ENCODE measurements at places on chromosomes 2 and 18. TPM values are rescaled to one million over a fixed set of nuclear protein-coding genes. Genes with fewer than 3 reads are reported as not detected.

GRCh38 chr2:128538396-128538795 is 219.7 kb upstream of the HS6ST1 start:
- DNase-seq = no peak

DNA sequence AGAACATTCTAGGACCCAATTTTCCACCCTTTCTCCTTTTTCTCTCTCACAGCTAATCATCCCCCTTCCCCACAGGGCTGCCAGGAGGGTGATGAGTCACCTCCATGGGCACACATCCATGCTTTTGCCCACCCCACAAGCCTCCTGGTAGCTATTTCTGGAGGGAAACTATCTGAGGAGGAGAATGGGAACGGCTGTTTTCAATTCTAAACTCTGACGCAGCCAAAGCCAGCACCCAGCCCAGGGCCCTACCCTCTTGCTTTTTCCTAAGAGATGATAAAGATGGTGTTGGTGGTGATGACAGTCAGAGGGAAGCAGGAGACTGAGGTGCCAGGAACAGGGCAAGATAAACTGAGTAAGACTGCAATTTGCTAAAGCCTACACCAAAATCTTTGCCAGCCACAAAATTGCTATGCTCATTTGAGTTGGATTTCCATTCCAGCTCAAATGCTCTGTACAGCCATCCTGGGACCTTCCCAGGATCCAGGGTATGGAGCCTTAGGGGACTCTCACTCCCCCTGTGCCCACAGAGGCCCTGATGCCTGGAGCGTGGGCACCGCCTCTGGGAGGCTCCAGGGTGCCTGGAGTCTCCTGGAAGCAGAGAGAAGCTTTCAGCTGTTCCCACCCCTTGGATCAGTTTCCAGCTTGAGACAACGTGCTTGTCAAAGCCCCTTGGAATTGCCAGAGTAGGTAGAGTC is 62.0 kb upstream of the FZD7 start:
- DNase-seq = no peak

DNA sequence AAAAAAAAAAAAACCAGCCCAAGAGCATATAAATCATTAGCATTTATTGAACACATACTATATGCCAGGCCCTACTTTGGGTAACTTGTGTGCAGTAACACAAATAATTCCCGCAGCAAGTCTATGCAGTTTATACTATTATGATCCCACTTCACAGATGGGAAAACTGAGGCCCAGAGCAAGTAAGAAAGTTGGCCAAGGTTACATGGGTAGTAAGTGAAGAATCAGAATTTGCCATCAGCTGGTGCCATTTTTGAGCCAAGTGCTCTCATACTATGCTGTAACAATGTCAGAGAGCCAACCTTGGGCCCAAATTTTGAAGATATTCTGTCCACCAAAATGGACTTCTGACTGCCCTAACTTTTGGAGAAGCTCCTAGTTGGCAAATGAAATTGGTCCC is 13.5 kb upstream of the PSD4 start:
- no peak for DNase-seq

DNA sequence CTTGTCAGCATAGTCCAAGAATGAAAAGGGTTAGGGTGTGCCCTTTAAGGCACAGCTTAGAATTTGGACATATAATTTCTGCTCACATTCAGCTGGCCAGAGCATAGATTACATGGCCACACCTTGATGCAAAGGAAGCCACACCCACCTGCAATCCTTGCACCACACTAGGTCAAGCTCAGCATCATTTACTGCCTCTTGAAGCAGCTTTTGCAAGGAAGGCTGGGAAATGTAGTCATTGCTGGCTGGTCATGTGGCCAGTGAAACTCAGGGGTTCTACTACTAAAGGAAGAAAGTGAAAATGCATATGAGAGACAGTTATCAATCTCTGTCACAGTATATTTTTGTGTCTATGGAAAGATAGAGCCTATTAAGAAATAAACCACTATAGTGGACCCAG is 159.3 kb downstream of the GFPT1 start:
- no peak for DNase-seq

GRCh38 chr2:46711156-46711555 is 204.4 kb downstream of the MCFD2 start:
- DNase-seq = no peak

- DNase-seq = no peak
Observed at GRCh38 chr2:4174796-4175195, 471.4 kb downstream of the DCDC2C start.

Gene WDR33
- total RNA-seq = 80.5 TPM

Gene ZNF804A
- total RNA-seq = 0.41 TPM

Measured in neural crest cell (in vitro differentiated cells).